ENCODE measurements at places on chromosomes 16 and 17.

DNA sequence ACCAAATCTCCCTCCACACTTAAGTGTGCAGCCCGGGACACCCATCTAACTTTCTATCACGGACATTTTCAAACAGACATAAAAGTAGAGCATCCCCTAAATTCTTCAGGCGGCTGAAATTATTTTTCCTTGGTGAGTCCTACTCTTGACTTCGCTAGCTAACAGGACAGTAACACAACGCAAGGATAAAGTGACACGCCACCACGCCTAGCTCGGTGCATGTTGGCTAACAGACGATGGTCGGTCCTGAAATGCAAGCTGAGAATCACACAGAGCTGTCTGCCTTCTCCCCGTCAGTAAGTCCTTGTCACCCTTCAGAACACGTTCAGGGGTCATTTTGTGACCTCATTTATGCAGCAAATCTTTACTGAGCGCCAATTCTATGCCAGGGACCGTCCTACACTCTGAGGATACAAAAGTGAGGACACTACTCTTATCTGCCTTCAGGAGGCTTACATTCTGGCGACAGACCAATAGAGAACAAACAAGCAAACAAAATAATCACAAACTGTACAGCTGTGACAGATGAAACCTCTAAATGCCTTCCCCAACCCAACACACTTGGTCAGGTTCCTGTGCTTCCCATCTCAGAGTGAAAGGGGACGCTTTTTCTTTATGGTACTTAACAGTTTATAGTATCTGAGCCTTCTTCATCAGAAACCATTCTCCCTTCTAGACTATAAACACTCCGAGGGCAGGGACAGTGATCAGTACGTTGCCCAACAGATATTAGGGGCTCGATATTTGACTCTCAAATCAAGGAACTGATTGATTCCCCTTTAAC lies 1.3 kb downstream of the NTAN1 start:
- no peak for DNase-seq

DNA sequence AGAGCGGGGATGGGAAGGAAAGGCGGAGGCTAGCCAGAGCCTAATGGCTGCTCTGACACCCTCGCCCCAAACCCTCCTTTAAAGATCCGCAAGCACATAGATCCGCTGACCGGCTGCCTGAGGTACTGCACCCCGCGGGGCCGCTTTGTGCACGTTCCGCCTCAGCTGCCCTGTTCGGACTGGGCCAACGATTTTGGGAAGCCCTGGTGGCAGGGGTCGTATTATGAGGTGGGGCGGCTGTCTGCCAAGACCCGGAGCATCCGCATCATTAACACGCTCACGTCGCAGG lies 663 bp downstream of the CYB5D1 start:
- DNase-seq = peak; percentile 69

GRCh38 chr17:77379065-77379428 lies 238.3 kb downstream of the SEC14L1 start:
- DNase-seq = no peak

GRCh38 chr16:64384636-64385035 lies 737.2 kb downstream of the CDH11 start:
- no peak for DNase-seq

DNA sequence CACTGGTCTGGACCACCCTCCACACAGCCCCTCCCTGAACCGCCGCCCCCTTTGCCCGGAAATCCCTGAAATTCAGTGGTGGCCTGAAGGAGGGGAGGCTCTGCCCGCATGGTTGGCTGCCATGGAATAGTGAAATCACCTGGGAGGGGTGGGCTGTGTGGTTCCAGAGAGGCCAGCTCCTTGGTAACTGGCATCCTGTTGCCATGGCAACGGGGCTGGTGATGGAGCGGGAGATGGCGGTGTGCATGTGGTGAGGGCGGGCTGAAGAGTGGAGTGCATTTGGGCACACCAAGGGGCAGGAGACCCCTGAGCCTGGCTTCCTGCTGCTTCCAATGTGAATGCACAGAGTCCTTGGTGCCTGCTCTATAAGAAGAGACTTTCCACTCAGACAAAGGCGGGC lies 2.4 kb downstream of the EFNB3 start:
- no peak for DNase-seq

- no peak for DNase-seq
These were observed 61.3 kb downstream of the C16orf95 start for GRCh38 chr16:87255866-87256265.
